ENCODE measurements at places on chromosomes 11 and 22.
A peak's percentile ranks its signal among the peaks of the same experiment; 100 is the strongest.

DNA sequence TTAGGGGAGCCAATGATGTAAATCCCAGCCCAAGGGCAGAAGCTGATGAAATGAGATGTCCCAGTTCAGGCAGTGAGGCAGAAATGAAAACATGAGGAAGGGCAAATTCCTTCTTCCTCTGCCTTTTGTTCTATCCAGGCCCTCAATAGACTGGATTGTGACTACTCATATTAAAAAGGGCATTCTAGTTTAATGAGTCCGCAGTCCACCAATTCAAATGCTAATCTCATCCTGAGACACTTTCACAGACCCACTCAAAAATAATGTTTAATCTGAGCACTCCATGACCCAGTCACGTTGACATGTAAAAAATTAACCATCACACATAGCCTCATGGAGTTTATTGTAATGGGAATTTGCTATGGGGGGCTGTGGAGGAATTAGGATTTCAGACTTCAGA is 717.9 kb downstream of the OPCML start:
- DNase-seq, result no peak

GRCh38 chr11:8766988-8767374 is 84.4 kb downstream of the RPL27A start:
- DNase-seq, result peak; percentile 21

DNA sequence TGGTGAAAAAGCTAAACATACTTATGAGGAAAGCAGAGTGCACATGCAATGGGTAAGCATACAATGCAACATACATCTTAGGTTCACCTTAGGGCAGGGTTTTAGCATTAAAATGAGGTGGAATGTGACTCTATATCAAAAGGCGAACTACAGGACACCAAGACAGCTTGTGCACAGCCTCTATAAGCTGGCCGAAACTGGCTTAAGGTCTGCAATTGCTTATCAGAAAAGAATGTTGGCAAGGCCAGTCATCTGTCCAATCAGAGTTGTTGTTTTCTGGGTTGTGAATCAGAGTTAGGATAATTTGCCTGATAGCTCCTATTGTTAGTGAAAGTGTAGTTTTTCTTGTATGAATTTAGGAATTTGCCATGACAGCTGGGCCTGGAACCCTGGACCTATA is 76.5 kb downstream of the LRRC4C start:
- peak; percentile 52 for DNase-seq

DNA sequence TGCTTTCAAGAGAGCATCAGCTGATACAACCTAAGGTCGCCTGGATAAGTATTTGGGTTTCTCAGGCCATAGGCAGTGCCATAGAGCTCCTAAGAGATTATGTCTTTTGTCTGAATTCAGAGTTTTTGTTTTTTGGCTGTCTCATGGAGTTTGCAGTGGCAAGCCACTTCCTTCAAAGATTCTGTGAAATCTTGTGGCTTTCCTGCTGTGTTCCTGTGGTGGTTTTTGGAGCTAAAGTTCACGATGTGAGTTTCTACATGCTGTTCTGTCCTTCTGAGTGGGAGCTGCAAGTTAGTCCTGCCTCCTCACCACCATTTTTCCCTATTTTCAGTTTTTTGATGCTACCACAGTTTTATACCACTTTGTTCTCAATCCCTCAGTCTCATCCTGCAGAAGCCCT is 111.4 kb downstream of the COMMD9 start:
- no peak for DNase-seq

- DNase-seq, result no peak
These were observed 18.6 kb downstream of the ADAMTS8 start for GRCh38 chr11:130409594-130410388.

GRCh38 chr11:101323997-101324396 is 194.4 kb upstream of the PGR start:
- peak; percentile 40 for DNase-seq

- no peak for DNase-seq
These were observed 69.1 kb downstream of the LDLRAD3 start for GRCh38 chr11:36012979-36013378.

DNA sequence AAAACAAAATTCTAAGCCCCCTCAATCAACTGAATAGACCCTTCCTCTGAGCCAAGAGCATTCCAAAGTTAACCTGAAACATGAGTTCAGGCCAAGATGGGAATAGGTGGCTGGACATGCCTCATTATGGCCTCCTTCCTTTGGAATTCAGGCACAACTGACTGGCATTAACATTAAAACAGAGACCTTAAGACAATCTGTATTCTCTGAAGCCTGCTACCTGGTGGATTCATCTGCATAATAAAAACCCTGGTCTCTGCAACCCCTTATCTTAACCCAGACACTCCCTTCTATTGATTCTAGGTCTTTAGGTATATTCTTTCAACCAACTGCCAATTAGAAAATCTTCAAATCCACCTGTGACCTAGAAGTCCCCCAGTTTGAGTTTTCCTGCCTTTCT is 66.3 kb downstream of the JRKL start:
- DNase-seq, result no peak

- no peak for DNase-seq
These were observed at the start of gene ACR for GRCh38 chr22:50737728-50738648. TSS of gene ACR (plus strand) at chr22:50738204. CDS start at chr22:50738236, 32 bp downstream.

Measured in mesendoderm (in vitro differentiated cells).